ENCODE measurements at places on chromosomes 6 and 20.

DNA sequence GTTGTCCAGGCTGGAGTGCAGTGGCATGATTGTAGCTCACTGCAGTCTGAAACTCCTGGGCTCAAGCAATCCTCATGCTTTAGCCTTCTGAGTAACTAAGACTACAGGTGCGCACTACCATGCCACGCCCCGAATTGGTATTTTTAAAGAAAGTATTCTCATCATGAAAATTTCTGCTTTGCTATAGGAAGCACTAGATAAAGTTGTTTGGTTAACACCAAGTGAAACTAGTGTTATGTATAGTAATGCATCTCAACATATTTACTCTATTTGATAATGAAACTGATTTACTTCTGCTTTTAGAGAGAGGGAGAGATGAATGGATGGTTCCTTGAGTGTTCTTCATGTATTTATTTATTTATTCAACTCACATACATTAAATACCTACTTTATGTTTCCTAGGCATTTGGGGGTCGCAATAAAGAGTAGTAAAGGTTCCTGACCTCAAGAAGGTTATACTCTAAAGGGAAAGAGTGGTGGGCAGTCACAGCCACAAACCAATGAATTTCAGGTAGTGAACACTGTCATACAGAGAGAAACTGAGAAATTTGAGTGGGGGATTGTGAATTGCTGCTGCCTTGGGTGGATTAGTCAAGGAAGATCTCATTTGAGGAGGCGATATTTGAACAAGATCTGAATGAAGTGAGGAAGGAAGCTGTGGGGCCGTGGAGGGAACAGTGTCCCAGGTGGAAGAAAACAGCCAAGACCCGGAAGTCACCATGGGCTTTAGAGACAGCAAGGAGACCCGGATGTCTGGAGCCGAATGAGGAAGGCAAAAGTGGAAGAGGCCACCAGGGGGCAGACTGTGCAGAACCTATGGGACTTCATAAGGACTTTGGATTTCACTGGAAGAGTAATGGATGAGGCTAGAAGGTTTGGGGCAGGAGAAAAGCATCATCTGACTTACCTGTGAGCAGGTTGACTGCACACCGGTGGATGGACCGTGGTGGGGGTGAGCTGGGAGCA is 185.6 kb downstream of the TSHZ2 start:
- DNase-seq: peak; percentile 68

DNA sequence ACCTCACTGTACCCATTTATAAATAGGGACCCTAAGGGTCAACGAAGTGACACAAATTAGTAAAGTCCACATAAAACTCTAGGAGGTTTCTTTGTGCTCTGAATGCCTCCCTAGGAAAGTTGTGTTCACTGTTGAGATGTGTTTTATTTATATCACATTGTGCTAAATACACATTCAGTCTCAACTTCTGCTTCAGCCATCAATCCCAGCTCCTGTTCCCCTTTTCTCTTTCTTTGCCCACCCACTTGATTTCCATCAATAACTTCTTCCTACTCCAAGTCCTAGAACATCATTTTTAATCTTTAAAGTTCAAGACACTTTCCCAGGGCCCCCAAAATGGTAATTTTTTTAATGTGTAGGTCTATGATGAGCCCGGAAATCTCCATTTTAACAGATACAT is 208.3 kb upstream of the RAB32 start:
- peak; percentile 20 for DNase-seq

- DNase-seq: no peak
Observed at GRCh38 chr6:25414168-25414567, 135.0 kb downstream of the CARMIL1 start.

DNA sequence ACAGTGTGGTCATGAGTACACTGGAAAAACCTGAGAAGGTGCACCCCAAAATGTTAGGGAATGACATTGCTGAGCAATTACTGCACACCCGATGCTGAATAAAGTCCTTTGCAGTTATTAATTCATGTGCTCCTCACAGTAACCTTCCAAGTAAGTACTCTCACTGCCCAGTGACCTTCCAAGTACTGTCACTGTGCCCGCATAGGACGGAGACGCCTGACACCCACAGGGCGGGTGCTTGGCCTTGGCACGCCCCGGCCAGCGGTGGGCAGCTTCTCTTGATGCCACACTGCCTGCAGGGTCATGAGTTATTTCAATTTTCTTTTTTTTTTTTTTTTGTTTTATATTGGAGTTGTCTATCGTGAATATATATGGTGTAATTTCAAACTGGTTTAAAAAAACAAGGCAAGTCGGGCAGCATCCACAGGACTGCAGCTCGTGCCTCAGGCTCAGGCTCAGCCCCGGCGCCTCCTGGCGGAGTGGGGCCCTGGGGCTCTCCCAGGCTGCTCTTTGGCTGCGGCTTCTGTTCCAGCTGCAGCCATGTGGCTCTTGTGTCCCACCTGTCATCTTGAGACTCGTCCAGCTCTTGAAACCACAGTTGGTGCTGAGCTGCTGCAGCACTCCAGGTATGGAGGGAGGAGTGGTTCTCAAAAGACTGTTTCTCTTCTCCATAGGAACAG is 27.0 kb downstream of the PNLDC1 start:
- DNase-seq: no peak

- DNase-seq: no peak
Observed at GRCh38 chr6:166496460-166496859, 90.0 kb downstream of the RAMACL start.

DNA sequence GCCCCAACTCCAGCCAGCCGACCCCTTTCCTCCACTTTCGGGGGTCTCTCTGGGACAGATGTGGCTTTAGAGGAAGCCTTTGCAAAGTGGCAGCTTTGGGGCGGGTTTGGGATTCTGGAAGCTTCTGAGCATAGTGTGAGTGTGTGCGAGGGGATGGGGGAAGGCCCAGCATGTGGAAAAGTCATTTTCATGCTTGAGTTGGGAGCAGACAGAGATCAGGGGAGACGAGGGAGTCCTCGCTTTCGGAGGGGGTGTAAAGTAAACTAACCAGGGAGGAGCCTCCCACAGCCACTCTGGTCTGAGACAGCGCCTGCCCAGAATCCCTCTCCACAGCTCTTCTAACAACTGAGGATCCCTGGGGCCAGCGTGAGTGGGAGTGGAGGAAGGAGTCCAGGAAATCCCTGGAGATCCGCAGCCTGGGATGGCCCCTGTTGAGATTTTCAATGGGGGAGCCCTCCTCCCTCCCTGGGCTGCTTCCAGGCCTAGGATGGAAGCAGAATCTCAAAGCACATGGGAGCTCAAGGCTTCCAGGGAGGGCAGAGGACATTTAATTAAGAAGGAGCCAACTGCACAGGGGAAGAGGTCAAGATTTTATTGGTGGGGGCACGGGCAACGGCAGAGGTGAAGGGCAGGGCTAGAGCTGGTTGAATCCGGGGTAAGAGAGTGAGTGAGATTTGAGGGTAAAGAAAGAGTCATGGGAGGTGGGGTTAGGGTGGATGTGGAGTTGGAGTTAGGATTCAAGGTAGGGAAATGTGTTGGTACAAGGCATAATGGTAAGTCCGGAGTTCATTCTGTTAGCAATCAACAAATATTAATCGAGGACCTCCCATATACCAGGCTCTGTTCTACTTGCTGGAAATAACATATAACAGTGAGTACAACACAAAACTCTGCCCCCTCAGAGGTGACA is 102.3 kb upstream of the FOXP4 start:
- no peak for DNase-seq

- peak; percentile 3 for DNase-seq
Observed at GRCh38 chr6:21085643-21086042, 507.9 kb upstream of the SOX4 start.

DNA sequence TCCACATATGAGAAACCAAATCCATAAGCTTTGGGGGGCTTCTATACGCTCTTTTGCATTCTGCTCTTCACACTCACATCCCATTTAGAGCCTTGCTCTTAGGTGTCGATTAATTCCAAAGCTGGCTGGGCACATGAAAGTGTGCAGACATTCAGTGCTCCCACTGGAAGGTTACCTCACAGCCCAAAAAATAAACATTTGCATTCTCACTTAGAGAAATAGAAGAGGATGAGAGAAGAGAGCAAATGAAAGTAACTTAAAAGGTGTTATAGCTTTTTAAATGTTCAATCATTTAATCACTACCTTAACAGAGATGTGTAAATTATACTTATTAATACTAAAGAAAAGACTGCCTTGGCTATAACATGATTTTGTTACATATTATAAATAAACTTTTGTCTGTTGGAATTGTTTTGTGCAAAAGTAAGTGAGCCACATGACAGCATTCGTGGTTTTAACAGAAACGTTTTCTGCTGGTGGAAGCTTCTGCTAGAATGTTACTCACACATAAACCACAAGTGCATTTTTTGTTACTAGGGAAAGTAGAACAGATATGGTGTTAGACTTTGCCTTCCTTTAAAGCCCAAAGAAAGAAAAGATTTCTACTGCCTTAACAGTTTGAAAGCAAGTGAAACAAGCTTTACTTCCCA is 116.7 kb downstream of the SIM1 start:
- DNase-seq: no peak

- DNase-seq: no peak
Observed at GRCh38 chr6:152954443-152954842, 28.4 kb downstream of the FBXO5 start.

- no peak for DNase-seq
Observed at GRCh38 chr6:161100072-161100471, 108.5 kb downstream of the MAP3K4 start.

DNA sequence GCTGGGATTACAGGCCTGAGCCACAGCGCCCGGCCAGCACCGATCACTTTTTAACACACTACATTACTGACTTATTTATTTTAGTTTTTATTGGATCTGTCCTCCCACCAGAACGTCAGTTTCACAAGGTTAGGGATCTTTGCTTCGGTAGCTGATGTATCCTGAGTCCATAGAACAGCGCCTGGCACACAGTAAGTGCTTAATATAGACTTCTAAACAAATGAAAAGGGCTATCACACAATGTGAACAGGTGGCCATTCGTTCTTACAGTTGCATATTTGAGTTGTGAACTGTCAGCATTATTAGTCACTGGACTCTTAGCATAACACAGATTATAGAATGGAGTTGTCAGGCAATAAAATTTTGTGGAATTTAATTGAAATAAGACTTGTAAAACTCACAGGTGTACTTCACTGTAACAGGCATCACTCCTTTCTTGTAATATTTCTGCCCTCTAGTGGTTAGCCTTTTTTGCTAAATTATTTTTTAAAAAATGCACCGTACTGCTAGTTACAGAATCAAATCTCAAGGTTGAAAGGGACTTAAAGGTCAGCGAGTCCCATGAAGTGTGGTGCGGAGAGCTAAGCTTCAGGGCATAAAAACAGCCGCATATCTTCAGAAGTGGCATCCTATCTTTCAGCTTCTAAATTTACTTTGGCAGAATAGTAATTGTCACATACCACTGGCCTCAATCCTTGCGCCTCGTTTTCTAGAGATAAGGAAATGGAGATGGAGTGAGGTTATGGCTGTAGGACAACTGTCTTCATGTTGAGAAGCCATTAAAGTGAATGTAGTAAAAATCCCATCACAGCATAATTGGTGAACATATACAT is 3.4 kb upstream of the TBC1D7 start:
- DNase-seq: peak; percentile 21

DNA sequence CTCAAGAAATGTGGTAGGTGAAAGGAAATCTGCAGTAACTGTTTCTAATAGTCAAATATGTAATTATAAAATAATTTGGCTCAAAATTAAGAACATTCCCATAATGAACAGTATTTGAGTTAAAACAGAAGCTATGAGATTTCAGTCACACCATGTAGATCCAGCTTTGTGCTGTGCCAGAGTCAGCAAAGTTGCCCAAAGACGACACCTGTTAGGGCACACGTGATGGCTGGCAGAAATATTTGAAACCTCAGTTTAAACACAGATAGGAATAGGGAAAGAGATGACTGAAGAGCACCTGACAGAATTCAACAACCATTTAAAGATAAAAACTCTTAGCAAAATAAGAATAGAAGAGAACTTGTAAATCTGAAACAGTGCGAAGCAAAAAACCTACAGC is 129.3 kb downstream of the CD83 start:
- DNase-seq: no peak

GRCh38 chr20:5835871-5836270 is 85.7 kb downstream of the SHLD1 start:
- no peak for DNase-seq

DNA sequence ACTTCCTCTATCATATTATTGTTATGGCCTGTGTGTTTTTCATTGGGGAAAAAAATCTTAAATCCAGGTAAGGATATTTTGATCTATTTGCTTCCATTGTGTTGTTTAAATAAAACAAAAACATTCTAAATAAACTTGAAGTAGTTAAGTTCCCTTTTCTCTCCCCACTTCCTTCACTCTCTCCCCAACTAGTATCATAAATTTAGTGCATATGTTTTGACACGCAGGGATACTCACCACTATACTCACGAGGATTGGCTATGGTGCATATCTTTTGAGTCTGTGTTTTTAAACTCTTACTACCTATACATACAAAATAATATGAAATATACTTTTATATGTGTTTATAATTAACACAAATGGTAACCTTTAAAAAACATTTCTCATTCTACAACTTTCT is 5.2 kb downstream of the TTLL9 start:
- no peak for DNase-seq

GRCh38 chr6:152572338-152573088 is 64.6 kb downstream of the SYNE1 start:
- DNase-seq: no peak

DNA sequence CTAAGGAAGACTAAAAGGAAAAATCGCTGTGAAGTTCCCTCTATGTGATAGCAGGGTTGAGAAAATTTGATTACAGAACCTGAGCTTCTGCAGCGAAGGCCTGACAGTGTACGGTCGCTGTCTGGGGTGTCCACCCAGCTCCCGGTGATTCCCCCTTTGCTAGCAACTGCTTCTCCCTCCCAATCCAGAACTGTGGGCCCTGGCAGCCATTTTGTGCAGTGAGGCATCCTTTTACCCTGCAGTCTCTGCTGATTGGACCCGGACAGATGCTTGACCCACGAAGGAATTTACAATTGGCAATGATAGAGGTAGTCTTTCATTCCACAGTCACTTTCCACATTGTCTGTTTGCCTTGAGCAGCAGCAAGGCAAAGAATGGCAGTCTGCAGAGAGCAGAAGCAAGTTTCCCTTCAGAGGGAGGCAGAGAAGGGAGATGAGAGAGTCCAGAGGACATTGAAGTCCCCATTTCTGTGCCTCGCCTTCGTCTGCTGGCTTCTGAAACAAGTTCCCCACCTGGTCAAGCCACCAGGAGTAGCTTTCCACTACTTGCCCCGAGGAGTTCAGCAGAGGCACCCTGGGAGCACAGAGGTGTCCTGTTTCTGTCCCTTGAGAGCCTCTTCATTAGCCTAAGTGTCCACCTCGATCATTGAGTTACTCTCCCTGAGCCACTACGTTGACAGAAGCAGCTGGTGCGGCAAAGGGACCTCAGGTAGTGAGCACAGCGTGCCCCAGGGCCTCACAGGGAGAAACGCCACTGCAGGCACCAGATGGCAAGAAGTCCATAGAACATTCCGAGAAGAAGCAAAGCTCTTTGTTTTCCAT is 370.3 kb downstream of the NRN1 start:
- no peak for DNase-seq

Measured in inflammatory macrophage treated with lipopolysaccharide for 1 hour (primary cell).